SHP77 (cell line): ENCODE measurements at places on chromosomes 3 and 15.
A peak's percentile ranks its signal among the peaks of the same experiment; 100 is the strongest.

GRCh38 chr3:50525987-50526386 is 22.6 kb upstream of the CACNA2D2 start:
- DNase-seq = no peak

- no peak for DNase-seq
These were observed 11.0 kb upstream of the C3orf49 start for GRCh38 chr3:63807961-63808565.

- DNase-seq = no peak
These were observed 233.4 kb downstream of the CHST2 start for GRCh38 chr3:143352850-143353550.

- peak; percentile 71 for DNase-seq
These were observed at the start of gene TMEM108 for GRCh38 chr3:133038089-133038730. Gene TMEM108, plus strand, starts transcription at chr3:133038391.

- DNase-seq = no peak
These were observed 21.9 kb downstream of the EPHA6 start for GRCh38 chr3:96836153-96836915.

- no peak for DNase-seq
These were observed 485.9 kb downstream of the NSUN3 start for GRCh38 chr3:94548581-94549316.

- DNase-seq = no peak
These were observed 227.2 kb upstream of the TP63 start for GRCh38 chr3:189404024-189404423.

DNA sequence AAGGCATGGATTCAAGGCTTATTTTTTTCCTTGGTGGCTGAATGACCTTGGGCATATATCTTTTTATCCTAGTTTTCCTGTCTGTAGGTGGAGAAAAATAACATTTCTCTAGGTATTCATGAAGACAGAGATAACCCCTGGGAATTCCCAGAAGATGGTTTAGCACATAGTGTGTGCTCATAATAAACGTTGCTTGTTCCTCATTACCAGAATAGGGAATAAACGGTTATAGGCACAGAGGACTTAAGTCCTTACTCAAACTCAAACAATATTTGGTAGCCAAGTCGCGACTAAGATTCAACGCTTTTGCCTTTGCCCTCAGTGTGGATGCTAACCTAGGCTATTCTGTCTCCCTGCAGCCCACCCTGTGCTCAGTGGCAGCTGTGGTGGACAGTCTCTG is 51.6 kb upstream of the MITF start:
- DNase-seq = no peak

DNA sequence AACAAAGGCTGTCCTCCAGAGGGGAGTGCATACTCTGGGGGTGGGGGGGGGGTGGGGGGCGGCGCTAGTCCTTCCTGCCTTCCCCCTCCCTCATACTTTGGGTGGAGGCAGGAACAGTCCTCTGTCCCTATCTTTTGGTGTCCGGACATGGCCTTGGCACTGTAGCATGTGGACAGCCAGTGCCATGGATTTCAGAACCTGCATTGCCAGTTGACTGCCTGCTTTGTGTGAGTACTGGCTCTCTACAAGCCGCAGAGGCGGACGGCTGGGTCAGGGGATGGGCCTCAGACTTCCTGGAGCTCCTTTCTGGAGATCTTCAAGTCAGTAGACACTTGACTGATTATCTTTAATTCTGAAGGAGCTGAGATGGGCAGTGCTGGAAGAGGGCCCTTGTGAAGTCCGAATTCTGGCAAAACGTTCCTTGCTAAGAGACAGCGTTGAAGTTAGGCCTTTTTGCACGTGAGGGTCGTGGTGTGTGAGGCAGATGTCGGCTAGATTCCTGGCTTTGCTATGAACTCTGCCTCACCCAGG is 2.5 kb downstream of the CLDN11 start:
- no peak for DNase-seq

DNA sequence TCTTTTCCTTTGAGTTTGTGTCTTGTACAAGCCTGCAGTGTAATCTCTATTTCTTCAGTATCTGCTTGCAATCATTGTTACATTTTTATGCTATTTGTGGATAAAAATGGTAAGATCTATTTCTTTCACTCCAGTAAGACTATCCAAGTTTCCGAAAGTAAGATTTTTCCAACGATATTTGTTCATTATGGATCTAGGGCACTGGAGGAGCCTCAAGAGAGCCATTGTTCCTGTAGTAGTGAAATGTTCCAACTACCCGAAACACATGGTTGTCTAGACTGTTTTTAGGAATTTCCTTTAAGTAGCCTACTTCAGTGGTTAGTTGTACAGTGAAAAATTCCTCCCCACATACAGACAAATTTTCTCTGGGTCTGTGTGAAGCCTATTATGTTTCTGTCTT is 597.4 kb downstream of the RSL24D1 start:
- DNase-seq = no peak

GRCh38 chr15:41984622-41985021 is 12.3 kb upstream of the EHD4 start:
- no peak for DNase-seq

DNA sequence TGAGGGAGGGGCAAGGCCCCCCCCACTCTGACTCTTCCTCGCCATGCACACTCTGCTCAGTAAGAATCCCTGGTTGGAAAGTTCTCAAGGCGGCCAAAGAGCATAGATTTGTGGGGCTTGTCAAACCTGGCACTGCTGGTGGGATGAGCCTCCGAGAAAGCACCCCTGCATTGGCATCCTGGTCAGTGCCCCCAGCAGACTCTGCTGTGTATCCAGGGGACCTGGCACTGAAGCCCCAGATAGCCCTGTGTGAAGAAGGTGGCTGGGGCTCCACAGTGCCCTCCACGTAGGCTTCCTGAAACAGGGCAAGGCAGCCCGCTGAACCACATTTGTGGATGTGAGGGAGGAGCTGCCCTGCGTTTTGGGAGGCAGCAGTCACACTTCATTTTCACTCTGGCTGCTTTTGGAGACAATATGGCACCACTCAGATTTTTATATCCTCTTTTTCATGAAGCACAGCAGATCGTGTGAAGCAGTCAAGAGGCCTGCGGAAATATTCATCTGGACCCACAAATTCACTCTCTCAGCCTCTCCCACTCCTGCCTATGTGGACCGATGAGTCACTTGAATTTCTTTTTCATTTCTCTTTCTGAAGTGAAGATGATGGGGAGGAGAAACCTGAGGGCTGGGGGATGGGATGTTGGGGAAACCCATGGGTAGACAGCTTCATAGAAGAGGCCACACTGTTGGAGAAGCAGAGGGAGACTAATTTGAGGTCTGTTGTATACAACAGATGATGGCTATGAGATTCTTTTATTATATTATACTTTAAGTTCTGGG is 88.7 kb upstream of the BCL6 start:
- DNase-seq = no peak

DNA sequence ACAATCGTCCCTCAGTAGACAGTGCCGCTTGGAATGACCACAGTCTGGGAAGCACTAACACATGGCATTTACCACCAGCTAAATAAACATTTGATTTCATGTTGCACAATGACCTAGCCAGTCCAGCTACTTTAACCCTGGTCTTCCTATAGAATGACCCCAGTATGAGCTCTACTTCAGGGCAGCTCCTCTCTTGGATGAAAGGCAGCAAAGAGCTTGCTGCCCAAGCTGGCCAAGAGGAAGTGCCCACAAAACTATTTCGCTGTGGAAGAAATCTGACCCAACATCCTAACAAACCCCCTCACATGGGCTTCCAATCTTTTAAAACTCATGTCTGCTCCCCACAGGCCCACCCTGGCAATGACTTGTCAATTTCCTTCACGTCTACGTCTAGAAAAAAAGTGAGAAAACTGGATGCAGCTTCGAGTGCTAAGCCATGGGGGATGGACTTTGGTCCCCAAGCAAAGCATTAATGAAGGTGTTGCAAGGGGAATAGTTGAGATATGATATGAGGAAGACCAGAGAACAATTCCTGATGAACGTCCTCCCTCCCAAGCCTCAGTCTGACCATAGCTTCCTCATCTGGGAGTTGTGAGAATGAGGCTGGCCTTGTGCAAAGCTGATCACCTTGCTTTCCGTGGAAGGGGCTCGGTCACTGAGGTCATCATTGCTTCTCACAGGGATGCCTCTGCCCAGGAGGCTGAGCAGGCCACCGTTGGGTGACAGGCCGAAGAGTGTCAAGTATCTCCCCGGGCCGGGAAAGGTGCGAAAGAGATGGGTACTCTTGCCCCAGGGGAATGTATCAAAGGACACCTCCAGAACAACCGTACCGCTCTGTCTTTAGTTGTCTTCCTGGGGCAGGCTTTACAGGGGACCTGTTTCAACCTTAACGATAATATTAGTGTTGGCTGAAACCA is 964 bp downstream of the SLC25A20 start:
- peak; percentile 26 for DNase-seq

DNA sequence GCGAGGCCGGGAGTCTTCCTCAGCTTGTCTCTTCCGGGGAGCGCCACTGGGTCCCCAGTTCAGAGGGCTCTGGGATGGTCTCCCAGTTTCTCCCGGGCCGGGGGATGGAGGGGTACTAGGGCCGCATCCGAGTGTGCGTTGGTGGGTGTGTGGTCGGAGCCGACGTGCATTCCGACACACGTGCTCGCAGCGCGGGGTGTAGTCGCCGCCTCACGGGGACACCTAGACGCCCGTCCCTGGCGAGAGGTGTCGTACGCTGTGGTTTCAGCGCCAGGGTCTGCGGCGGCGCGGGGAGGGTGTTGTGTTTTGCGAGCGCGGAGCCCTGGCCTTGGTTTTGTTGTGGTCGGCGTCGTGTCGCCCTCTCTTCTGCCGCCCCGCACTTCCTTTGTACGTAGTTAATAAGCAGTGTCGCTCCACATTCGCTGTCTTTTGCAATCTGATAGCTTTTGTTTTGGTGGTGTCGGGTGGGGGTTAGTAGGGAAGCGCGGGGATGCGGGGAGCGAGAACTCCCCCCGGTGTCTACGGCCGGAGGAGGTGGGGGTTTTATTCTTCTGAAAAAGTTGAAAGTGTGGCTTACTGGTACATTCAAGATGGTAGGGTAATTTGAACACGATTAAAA is 2.2 kb downstream of the IGF1R start:
- no peak for DNase-seq

DNA sequence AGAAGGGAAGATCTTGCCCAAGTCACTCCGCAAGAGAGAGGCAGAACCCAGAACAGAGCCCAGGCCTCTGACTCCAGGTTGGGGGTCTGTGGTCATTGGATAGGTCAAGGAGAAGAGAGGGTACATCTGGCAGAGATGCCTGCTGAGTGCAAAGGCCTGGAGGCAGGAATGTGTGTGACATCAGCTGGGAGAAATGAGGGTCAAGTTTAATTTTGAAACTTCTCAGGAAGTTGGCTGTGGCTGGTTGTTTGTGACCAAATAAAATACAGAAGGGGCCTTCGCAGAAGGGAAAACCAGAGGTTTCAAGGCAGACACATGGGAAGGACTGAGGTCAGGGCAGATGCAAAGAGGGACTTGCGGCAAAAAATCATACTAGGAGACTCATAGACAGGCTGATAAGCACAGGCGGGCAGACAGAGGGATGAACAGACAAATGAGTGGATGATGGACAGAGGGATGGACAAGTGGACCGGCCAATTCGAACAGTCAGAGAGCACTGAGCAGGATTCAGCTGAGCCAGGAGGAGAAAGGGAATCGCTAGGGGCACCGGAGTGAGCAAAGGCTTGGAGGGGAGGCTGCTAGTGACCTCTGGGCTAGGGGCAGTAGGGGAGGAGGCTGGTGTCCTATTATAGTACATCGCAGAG is 28.8 kb upstream of the CACNA2D2 start:
- DNase-seq = no peak
